ENCODE measurements at places on chromosomes 4 and X.

DNA sequence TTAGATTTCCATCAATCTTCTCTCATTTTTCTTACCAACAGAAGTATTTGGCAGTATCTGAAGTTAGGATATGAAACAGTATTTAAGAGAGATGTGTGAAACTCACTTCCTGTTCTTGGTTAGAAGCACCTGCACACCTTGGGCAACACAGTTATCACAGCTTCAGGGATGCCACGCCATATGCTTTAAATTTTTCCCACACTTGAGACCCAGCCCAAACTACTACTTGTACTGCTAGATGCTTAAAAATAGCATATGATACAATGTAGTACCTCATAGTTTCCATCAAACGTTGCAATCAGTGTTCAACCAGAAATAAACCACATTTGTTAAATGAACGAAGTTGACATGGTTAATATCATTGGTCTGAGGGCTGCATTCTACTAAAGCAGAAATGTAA lies 725.1 kb upstream of the FRG1 start:
- no peak for DNase-seq

GRCh38 chrX:15960237-15960636 lies 105.6 kb upstream of the AP1S2 start:
- DNase-seq: no peak

DNA sequence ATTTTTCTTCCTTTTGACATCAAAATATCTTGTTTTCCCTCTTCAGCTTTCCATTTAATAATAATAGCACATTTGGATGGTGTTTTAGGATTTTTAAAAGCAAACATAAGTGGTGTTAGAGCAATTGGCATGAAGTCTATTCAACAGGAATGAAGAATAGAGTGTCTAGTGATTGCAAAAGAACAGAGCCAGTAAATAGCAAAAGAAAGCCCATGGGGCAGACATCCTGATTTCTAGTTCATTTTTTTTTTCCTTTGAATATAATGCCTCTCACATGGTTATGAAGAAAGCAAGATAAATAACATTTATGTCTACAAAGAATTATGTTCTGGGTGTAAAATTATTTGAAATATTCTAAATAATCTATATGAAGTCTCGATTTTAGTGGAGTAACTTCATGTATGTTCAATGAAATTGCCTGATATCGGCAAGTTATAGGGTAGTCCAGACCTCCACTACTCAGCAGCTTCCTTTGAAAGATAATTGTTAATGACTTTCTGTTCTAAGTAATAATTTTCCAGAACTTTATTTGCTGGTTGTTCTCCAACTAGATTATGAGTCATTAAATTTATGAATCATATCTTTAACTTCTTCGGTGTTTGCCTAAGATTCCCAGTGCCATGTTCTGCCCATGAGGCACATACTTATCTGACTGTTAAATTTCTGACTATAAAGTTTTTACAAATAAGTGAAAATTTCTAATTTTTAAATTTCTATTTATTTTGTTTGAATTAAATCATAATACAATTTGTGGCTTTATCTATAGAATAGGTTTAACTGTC lies 587.9 kb downstream of the TLL1 start:
- DNase-seq: no peak

DNA sequence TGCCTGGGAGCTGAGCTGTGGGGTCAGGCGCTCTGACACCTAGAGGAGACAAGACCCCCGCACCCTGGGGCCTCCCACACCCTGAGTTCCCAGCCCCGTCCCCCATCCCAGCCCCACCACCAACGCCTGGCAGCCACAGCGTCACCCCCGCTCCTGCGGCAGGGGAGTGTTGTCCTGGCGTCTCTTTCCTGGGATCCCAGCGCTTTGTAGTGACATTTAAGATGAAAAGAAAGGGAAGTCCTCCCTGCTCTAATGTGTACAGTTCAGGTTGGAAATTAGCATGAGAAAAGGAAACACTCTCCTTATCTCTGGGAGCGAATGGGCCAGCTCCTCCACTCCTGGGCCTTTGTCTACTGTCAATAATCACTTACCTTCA lies 112.1 kb downstream of the FAM53A start:
- no peak for DNase-seq

GRCh38 chr4:33914386-33914785 lies 2329.9 kb downstream of the ARAP2 start:
- no peak for DNase-seq

GRCh38 chr4:149347139-149347538 lies 468.5 kb downstream of the IQCM start:
- no peak for DNase-seq

DNA sequence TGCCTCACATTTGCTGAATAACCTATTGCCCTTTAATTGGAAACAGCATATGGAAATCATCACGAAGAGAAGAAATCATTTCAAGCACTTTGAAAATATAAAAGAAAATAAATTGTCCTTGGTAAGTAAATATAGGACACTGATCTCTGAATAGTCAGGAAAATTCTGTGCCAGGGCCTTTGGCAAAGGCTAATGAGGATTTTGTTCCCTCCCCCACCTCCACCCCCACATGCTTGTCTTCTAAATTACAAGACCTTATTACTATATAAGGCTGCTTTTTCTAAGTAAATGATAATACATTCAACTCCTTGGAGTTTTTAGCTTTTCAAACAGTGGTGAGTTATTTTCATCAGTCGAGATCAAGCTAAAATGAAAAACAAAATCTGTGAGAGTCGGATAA lies 15.8 kb downstream of the SYNPO2 start:
- no peak for DNase-seq

DNA sequence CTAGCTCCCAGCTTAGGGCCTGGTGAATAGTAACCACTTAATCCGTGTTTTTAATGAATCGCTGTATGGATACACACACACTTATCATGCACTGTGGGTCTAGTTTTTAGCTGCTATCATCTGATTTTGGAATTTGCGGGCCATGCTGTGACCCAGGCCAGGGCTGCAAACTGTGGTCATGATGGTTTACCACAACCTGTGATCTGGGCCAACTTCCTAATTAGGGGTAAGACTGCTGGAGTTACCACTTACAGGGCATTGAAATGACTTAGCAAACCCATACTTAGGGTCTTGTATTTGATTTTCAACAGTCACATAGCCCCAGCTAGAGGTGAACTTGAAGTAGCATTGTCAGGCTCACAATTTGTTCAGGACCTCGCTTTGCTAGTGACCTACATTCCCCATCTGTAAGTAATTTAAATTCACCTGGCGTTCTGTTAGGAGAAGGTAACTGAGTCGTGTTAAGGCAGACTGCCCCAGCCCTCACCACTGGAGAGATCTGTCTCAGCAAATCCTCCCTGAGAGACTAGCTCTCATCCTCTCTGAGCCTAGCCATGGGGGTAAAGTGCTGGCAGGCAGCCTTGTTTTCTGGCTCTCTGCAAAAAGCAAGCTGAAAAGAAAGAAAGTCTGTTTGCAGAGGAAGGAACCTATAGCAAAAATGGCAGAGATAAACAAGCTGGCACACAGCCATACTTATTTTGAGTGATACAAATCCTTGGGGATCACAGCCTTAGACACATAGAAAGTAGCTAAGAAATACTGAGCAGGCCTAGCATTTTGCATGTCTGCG lies 33.8 kb upstream of the EGFL6 start:
- DNase-seq: no peak

GRCh38 chr4:3660928-3661515 lies 105.2 kb upstream of the ADRA2C start:
- DNase-seq: no peak

Data from effector memory CD4-positive, alpha-beta T cell (primary cell).